ENCODE measurements at places on chromosomes 13 and 19.

- DNase-seq, result no peak
Measured at GRCh38 chr13:99307247-99307646, at the start of gene GPR183. TSS of gene GPR183 (minus strand) at chr13:99307399. CDS start at chr13:99296145, 11,254 bp downstream.

- DNase-seq, result no peak
Measured at GRCh38 chr13:50419896-50420295, 404.7 kb downstream of the KCNRG start.

DNA sequence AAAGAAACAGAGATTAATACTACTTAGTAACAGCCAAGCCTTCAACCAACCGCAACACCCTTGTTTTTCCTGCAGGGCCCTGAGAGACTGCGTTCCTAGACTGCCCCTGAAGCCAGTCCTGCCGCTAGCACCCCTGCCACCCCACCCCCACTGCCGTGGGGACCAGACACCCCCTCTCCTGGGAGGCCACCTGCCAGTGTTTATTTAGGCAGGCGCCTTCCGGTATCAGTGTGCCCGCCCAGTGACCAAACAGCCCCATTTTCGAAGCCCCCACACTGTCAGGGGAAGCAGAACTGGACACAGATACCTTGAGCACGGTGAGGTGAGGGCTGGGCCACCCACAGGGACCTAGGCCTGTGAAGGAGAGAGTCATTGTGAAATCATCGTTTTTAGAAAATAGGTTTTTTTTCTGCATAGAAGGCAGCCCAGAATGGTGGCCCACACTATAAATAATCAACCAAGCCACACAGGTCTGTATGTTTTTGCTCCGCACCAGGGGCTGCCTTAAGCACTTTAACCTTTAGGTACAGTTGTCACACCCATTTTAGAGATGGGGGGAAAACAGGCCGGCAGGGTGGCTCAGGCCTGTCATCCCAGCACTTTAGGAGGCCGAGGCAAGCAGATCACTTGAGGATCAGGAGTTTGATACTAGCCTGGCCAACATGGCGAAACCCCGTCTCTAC, 3.5 kb upstream of the TLE5 start:
- DNase-seq, result no peak

DNA sequence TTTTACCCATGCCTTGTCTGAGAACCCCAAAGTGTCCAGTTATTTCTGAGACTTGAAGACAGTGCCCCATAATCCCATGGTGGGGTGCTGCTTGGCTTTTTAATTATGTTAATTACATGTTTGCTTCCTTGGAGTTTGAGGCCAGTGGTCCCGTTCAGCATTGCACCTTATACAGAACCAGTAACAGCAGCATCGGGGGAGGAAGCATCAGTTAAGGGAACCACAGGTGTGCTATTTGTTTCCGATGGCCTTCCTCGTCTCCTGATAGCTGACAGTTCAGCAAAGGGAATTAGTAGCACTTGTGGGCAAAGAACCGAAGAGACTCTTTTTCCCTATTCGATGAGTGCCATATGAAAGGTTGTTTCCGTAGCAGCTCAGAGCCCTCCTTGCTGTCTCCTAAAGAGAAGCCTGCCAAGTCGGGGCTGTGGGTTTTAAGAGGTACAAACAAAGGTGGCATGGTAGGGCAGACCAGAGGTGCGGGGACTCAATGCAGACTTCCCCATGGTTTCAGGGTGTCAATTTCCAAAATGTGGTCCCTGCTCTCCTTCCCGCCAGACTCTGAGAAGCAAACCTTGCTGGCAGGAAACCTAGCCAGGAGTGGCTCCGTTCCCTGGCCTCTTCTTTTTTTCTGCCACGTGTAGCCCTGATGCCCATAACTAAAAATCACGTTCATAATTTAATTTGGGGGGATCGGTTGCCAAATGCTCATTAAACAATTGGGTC, 225.2 kb upstream of the TSHZ3 start:
- DNase-seq, result no peak

DNA sequence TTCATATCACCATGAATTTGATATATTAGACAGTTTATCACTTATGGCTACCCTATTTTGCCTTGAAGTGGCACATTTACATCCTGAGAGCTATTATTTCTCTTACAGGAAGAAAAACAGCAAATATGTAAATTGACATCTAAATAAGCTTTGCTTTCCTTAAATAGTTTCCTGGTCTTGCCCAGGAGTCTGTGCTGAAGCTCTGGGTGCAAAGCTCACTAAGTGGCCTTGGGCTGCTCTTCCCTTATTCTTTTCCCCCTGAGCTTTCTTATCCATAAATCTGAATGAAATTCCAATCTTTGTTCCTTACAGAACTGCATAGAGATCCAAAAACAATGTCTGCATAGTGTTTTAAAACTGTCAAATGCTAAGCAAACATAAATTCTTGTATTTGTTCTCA, 56.3 kb downstream of the TNFSF13B start:
- DNase-seq, result no peak

DNA sequence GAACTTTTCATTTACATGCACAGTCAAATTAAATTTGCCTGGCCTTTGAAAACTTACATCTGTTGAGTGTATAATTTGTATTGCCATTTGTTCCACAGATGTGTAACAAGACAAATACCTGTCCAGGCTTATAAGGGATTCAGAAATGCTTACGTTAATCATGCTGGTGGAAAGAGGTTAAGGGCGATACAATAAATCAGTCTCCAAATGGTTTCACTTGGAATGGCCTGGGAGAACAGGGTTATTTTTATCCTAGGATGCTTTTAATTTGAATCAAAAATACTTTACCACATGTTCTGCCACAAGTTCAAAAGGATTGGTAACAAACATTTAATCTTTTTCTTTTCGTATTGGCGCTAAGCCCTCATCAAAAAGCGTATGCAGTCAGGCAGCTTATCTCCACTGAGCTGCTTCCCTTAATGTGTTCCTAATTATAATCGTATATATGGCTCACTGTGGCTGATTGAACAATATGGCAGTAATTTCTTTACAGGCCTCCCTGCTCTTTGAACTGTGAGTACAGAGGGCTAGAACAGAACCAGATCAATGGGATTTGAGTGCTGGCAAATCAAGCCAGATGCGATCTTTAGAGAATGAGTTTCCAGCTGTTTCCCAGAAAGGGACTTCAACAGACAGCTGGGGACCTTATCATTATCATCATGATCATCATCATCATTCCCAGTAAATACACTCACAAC, 425.7 kb downstream of the SPRY2 start:
- no peak for DNase-seq

DNA sequence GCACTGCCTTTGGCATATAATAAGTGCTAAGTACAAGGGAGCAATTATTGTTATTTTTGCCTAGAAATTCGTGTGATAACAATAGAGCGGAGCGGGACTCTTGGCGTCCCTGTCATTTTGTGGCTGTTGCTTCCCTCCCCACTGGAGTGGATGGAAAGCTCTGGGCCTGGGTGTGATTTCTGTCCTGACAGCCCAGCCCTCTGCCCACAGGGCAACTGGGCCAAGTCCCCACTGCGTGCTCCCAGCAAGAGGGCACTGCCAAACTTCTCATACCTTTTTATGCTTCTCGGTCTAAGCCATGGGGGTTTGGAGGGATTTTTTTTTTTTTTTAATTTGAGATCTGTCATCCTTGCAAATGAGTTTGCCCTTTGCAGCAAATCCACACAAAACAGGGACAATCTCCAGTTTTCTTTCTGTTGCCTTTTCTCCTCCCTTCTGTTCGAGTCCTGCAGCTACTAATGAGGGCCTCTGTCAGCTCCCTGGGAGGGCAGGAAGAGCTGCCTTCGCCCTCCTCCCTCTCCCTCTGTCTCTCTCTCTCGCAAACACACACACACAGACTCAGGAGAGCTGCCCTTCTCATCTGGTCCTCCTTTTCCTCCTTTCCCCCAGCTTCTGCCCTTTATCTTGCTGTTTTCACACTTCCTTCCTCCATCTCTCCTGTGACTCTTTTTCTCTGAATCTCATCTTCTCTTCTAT, 103.9 kb downstream of the DNAJC15 start:
- no peak for DNase-seq

GRCh38 chr19:9934132-9934950, 2.0 kb downstream of the OLFM2 start:
- peak; percentile 92 for DNase-seq

DNA sequence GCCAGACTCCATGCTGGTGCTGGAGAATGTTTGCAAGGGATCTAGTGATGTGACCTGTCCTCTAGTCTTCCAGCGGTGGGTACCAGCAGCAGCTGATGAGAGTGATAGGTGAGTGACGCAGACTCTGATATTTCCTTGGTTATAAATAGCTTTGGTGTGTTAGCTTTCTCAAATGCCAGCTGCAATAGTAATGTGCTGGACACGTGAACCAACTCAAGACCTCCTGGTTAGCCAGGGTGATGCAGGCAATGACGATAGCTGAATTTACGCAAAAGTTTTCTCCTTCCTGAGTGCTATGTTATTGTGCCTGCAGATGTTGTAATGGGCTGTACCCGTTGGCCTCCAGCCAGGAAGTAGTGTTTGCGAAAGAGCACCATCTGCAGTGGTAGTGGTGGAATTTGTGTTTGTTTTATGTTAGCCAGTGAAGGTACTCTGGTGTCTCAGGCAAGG, 129.5 kb downstream of the CYSLTR2 start:
- no peak for DNase-seq

DNA sequence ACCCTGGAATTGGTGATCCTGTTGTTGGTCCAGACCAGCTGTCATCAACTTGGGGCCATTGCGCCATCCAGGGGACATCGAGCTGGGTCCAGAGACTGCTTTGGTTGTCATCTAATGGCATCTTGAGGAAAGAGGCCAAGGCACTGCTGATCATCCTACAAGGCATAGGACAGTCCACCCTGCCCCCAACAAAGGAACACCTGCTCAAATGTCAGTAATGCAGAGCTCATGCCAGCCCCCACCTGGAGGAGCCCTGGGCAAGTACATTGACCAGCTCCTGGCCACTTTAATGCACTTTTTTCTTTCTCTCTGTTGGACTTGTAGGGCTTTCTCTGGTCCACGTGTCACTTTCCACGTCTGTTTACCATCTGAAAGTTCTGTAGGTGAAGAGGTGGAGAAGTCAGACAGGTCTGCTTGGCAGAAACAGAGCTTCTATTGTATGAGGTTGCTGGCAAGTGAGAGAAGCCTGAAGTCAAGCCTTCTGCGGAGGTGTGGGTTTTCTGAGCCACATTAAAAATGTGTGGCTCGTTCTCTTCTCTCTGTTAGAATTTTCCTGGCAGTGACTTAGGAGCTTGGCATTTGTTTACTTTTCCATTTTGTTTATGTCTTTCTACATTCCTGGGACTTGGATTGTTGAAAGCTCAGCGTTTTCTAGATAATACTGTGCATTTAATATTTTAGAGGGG, 124.0 kb upstream of the RNF113B start:
- no peak for DNase-seq

GRCh38 chr19:861756-862580, 2.5 kb downstream of the CFD start:
- peak; percentile 73 for DNase-seq

- DNase-seq, result no peak
Measured at GRCh38 chr19:2550431-2551171, 74.7 kb downstream of the GADD45B start.

DNA sequence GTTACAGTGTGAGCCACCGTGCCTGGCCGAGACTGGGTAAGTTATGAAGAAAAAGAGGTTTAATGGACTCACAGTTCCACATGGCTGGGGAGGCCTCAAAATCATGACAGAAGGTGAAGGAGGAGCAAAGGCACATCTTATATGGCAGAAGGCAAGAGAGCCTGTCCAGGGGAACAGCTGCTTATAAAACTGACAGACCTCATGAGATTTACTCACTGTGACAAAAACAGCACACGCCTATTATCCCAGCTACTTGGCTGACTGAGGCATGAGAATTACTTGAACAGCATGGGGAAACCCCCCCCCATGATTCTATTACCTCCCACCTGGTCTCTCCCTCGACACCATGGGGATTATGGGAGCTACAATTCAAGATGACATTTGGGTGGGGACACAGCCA, 23.4 kb upstream of the ZNF561 start:
- no peak for DNase-seq

DNA sequence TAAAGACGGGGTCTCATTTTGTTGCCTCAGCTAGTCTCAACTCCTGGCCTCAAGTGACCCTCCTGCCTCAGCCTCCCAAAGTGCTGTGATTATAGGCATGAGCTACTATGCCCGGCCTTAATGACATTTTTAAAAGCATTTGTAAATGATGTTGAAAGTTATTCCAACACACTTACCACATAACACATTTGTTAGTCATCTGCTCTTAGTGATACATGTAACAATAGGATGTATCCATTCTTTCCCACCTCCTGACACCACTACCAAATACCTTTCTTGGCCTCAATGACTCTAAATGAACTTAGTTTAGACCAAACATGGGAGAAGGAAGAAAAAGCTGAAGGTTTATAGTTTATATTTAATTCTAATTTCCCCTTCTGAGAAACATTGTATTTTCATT, 59.8 kb upstream of the MEDAG start:
- DNase-seq, result no peak

GRCh38 chr19:5931251-5931650, 17.2 kb downstream of the CAPS start:
- no peak for DNase-seq

GRCh38 chr19:48868114-48868886, at the start of gene PLEKHA4:
TSS of gene PLEKHA4 (minus strand) at chr19:48868617. CDS start at chr19:48867620, 997 bp downstream.
- DNase-seq, result no peak

GRCh38 chr13:25136880-25137787, 35.0 kb downstream of the AMER2 start:
- peak; percentile 33 for DNase-seq

- no peak for DNase-seq
Measured at GRCh38 chr13:63948045-63948444, 2532.4 kb upstream of the PCDH20 start.

- DNase-seq, result no peak
Measured at GRCh38 chr13:99596180-99596579, 94.9 kb downstream of the TM9SF2 start.

- no peak for DNase-seq
Measured at GRCh38 chr13:23320926-23321534, 112.5 kb downstream of the SACS start.

DNA sequence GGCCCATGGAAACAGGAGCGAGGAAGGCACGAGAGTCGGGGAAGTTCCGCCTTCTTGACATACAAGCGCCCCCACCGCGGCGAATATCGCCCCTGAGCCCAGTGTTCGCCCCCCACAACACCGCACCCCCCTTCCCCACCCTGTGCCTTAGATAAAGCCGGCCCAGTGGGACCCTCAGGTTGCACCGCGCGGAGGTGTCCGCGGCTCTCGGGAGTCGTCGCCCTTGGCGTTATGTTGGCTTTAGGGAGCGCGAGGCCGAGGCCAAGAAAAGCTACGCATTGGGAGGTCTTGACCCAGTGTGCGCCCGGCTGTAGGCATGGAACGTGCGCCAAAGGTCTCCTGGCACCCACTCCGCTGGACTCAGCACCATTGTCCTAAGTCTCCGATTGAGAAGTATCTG, 603 bp upstream of the ZNF132 start:
- DNase-seq, result no peak

GRCh38 chr13:20024702-20025101, 66.2 kb downstream of the ZMYM2 start:
- DNase-seq, result no peak

GRCh38 chr19:3983936-3984583, 1.2 kb downstream of the EEF2 start:
- no peak for DNase-seq

GRCh38 chr13:45086484-45086883, 33.8 kb upstream of the GTF2F2 start:
- no peak for DNase-seq
